ENCODE measurements at places on chromosomes 2 and 18.

- no peak for DNase-seq
These were observed 133.0 kb downstream of the MSH2 start for GRCh38 chr2:47535996-47536395.

- no peak for DNase-seq
These were observed 87.8 kb upstream of the EML6 start for GRCh38 chr2:54635554-54636152.

DNA sequence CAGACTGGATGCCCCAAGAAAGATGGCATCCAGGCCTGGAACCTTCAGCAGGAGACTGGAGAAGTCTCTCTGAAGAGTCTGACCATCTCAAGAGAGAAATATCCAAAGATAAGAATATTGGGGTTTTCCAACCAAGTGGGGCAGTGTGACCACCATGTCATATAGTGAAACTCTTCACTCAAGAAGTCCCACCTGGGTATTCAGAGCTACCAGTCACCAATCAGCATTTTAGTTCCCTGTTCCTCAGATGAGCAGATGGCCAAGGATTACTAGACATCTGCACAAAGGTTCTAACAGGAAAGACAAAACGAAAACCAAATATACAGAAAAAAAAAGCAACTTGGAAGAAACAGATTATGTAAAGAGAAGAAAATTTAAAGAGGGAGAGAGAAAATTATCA, 38.5 kb upstream of the CXCR4 start:
- no peak for DNase-seq

DNA sequence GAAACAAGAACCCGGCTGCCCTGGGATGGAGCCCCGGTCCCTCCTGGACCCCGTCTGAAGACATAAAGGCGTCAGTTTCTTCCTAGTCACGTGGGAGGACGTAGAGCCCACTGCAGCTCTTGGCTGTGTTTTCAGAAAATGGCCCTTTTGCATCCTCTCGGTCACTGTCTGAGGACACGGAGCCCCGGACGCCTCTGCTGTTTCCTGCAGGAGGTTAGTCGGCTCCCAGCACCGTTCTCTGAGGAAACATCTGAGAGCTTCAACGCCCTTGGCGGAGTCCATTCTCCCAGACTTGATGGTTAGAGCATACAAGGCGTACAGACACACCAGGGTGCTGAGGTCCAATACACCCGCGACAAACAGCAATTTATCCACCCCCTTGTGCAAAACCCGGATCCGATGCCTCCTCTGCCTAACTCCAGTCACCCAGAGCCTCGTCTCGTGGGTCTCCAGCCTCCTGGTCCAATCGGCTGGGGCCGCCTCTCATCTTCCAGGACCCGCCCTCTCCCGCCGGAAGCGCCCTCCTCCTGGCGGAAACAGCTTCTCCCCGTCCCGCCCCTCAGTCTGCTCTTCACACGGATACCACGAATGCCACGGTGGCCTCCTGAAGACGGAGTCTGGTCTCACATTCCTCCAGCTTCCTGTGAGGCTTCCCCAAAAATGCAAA, 119.4 kb downstream of the TMEM18 start:
- DNase-seq, result no peak

- peak; percentile 95 for DNase-seq
These were observed 12.8 kb downstream of the TFPI start for GRCh38 chr2:187541086-187542085.

- DNase-seq, result no peak
These were observed 136.7 kb upstream of the SYT4 start for GRCh38 chr18:43414006-43414405.

- DNase-seq, result no peak
These were observed 18.5 kb downstream of the KCMF1 start for GRCh38 chr2:84989422-84989821.

DNA sequence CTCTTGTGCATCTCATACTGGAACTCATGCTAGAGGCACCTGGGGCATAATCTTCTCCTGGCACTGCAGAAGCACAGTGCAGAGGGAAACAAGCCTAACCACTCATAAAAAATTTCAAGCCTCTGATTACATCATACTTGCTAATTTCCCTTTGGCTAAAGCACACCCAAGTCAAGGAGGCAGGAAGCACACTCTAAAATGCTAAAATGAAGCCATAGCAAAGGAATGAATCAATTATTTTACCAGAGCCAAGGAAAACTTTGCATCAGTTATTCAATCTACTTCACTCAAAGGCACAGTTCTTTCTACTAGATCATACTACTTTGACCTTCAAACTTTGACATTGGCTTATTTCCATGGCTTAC, 79.6 kb upstream of the SPOPL start:
- peak; percentile 86 for DNase-seq

GRCh38 chr2:17584689-17585088, 44.2 kb downstream of the VSNL1 start:
- no peak for DNase-seq

DNA sequence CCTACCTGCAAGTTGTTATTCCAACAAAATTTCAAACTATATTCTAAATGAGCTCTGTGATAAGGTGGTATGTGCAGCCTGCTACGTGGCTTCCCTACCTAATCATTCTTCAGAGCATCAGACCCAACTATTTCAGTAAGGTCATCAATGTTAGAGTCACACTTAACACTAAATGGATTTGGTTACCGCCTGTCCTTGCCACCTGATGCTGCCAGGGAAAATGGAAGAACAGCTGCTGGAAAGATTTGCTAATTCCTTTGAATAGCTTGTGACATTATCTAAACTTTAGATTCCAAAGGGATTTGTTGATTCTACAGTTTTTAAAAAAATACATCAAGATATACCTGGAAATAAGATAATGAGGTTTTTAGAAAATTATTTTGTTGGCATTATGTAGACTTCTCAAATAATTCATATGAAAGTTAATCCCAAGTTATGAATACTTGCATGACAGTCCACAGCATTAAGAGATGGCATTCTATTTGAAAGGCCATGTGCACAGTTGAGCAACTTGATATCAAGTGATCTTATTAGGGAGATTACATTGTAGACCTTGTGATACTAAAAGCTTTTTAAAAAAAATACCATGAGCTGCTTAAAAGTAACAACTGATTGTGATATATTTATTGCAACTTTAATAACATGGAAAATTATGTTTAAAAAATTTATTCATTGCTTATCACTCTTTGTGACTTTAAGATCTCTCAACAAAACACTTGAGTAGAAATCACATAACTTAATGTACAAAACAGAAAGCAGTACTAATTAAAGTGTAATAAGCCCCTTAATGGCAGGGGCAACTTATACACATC, 98.3 kb upstream of the UGP2 start:
- no peak for DNase-seq

GRCh38 chr2:148527488-148528340, 116.8 kb upstream of the EPC2 start:
- DNase-seq, result no peak

DNA sequence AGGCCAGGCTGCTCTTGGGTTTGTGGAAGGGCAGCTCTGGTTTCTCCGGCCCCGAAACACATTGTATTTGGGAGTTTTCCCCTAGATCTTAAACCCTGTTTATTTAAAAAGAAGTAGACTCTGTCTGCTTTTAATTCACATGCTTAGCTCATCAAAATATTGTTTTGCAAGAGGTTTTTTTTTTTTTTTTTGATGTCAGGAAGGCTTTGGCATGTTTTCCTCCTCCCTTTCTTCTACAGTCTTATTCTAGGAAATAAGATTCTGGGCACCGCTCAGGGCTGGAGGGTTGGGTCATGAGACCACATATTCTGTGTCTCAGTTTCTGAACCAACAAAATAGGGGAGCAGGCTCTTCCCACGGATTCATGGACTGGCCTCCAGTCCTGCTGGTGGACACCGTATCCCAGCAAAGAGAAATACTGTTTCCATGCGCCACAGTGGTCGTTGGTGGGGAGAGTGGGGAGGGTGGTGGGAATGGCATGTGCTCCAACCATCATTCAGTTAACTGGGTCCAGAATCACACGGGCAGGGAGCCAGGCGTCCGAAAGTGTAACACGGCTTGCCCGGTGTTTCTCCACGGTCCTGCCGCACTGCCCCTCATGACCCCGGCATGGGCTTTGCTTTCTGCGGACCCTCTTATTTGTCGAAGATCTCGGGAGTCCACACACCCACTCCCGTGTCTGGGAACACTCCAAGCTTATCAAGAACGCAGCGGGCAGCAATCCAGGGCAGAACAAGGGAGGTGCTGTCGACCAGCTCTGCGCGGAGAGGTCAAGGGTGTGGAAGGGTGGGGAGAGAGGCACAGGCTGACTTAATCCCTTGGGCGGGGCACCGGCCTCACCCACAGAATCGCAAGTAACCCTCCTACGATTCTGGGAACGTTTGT, 176.7 kb downstream of the GLI2 start:
- peak; percentile 77 for DNase-seq

DNA sequence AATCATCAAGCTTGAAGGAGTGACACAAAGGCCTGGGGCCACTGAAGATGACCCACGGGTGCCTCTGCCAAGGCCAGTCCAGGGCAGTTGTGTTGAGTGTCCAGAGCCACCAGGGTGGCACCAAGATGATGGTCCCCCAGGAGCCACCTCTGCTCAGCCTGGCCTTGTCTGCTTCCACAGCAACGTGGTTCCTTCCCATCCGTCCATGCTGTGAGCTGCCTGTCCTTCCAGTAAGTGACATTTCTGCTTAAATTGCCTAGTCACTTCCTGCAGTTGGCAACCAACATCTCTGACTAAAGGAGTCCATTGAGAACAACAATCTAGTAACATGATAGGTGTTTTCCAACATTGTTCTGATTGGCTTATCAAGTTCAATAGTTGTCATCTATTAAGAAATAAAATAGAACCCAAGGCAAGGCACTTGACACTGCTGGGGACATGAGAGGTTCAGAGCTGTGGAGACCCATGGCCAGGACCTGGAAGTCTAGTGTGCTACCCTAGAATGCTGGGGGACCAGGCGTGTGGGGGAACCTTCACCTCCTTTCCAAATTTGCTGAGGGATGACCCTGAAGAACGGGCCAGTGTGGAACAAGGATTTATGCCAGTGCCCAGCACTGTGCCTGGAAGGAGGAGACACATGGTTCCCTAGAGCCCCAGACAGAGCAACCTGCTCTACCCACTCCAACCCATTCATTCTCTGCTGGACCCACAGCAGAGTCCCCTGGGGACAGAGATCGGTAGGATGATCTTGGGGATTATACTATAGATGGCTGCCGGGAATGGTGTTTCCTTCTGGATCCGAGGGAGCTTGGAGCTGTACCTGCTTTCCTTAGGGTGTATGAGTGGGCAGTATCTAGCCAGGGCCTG, 98.9 kb upstream of the EPC2 start:
- DNase-seq, result no peak

GRCh38 chr2:204401114-204401513, 144.2 kb upstream of the PARD3B start:
- DNase-seq, result no peak

DNA sequence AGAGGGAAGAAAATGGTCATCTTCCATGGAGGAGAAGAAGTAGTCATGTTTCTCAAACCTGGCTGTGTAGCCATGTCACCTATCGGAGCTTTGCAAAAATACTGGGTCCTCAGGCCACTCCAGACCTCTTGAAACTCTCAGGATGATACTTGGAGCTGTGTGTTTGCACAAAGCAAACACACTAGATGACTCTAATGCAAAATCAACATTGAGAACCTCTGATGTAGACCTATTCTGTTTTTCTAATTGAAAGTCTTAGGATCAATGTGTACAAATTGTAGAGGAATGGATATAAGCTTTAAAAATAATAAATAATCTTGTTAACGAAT, 444.3 kb downstream of the RND3 start:
- DNase-seq, result no peak

DNA sequence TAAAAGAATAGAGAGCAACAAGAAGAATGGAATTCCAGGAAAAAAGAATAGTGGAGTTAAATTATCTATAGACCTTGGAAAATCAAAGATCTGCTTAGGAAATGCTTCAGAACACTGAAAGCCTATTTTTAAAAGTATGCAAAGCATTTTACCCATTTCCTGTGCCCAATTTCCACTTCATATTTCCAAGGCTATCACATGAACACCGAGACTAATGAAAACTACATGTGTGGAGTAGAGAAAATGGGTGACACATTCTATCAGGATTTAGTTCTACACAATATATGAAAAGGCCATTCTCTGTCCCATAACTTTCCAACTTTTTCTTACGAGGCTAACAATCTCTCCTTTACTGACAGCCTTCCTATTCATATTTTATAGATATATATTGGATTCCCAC, 279.4 kb downstream of the CCDC178 start:
- no peak for DNase-seq

GRCh38 chr18:78245451-78245850, 734.2 kb upstream of the SALL3 start:
- no peak for DNase-seq

DNA sequence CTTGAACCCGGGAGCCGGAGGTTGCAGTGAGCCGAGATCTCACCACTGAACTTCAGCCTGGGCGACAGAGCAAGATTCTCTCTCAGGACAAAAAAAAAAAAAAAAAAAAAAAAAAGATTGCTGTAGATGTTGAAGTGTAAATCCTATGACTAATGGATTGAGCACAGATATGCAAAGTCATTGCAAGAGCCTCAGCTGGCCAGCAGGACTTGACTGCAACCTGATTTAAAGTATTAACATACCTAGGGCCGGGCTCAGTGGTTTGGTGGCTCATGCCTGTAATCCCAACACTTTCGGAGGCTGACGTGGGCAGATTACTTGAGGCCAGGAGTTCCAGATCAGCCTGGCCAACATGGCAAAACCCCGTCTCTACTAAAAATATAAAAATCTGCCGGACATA, 103.4 kb upstream of the MSH2 start:
- DNase-seq, result peak; percentile 21

- no peak for DNase-seq
These were observed 111.1 kb downstream of the SGPP2 start for GRCh38 chr2:222535477-222535876.

- no peak for DNase-seq
These were observed 4.7 kb upstream of the ECEL1 start for GRCh38 chr2:232492236-232492848.

GRCh38 chr2:138034536-138034935, 70.3 kb downstream of the HNMT start:
- no peak for DNase-seq

DNA sequence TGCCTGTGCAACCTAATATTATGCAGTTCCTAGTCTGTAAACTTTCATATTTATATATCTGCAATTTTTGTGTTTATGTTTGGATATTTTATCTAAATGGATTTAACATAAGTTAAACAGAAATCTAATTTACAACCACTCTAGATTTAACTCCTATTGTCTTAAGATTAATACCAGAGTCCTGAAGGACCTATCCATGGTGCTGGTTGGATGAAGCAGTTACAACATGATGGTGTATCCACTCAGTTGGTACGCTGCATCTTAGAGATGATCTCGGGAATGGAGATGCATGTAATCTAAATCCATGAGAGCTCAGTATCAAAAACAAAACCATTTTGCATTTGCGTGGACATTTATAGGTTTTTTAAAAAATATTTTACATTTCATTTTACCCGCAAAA, 745.9 kb upstream of the SLC8A1 start:
- no peak for DNase-seq

- no peak for DNase-seq
These were observed 33.6 kb upstream of the CELF4 start for GRCh38 chr18:37598966-37599896.

DNA sequence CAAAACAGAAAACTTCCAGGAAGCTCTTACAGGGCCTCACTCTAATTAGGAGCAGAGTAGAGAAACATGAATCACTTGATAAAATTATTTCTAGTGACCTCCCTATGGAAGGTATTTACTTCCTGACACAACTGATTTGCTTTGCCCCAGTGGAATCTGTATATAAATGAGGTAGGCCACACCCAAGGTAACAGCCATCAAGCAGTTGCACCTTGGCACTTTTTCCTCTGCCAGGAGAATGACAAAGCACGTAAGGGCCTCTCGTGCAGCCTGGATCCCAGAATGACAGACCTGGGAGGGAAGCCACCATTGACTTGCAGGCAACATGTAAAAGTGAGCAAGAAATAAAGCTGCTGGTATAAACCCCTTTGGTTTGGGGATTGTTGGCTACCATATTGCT, 620.0 kb upstream of the SLC39A10 start:
- no peak for DNase-seq

Data from NCI-H460 (cell line).